Stimulated activated CD8-positive, alpha-beta memory T cell treated with anti-CD3 and anti-CD28 coated beads, Interleukin-7, amount 100 ng/mL, for 4 hours (primary cell): ENCODE measurements at places on chromosomes 7 and 10.

GRCh38 chr10:117569610-117570390 is 27.3 kb downstream of the EMX2 start:
- DNase-seq, result no peak

DNA sequence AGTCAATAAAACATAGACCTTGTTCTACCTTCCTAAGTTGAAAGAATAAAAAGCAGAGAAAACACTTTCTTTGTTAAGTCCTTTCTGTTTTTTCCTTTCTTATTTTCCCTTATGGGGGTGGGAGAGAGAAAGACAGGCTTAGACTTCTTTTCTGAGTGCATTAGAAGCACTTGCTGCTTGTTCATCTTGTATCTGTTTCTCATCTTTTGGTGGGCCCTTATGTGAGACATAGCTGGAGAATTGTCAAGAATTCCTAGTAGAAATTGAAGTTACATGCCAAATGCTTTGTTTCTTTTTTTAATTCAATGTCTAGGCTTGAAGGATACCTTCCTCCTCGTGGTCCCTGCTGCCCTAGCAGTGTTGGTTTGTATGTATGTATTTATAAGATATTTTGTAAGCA is 6.7 kb downstream of the EIF4EBP2 start:
- DNase-seq, result no peak

- DNase-seq, result no peak
These were observed 28.7 kb downstream of the TMEM106B start for GRCh38 chr7:12239806-12240205.

GRCh38 chr7:34036972-34037792 is 131.8 kb downstream of the BMPER start:
- no peak for DNase-seq

- no peak for DNase-seq
These were observed 20.5 kb upstream of the AOC1 start for GRCh38 chr7:150831851-150832250.

DNA sequence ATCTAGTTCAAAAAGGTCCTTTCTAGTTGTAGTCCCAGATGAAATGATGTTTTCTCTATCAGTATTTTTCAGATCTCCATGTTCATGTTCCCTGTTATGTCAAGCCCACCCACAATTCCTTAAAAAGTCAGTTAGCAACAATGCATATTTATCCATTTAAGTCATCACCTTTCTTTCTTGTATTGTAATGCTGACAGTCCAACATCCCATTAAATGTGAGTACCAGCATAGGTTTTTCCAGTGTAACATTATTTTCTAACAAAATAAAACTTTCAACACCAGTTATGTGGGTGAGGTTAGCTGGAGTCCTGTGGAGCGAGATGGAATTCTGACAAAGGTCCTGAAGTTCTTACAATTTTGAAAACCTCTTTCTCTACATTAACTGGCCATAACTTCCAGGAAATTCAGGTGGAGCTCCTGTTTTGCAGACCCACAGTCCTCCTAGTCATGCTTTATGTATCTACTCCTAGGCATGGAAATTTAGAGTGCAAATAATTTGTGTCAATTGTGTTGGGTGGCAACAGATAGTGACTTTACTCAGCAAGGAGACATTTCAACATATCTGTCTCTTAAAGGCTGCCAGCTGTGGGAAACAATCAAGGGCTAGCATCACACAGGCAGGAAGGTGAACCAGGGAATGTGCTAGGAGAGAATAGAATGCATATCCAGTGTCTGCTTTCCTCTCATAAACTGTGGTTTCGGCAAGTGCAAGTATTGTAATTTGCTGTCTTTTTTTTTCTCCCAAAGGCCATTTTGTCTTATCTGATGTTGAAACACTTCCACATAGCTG is 162.6 kb downstream of the MTERF1 start:
- DNase-seq, result no peak

DNA sequence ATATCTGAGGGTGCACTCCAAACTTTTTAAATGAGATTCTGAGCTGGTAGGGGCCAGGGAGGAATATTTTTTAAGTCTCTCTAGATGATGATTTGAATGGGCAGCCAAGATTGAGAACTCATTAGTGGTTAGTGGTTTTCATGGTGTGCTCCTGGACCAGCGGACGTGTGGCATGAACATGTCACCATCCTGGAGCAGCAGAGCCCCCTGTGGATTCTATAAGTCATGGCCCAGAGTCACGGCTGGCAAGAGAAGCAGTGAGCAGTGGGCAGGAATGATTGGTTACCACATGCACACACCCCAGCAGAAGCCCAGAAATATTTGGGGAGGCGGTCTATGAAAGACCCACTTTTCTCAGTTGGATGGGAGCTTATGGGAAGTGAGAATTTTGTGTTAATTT is 21.2 kb upstream of the UCN3 start:
- no peak for DNase-seq

DNA sequence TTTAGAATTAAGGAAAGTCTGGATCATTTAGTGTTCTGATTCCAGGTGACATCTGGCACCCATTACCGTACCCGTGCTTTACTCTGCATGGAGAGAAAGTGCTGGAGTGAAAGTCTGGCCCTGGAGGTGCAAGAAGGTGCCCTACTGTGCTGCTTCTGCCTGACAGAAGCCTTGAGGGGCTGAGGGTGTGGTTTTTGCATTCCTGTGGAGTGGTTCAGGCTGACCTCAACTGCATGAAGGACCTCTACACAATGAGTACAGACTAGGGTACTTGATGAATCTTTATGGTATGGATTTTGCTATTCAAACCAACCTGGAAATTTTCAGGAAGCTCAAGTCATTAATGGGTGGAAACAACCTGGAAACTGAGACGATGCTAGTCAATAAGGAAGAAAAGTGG is 45.1 kb upstream of the GSAP start:
- no peak for DNase-seq

DNA sequence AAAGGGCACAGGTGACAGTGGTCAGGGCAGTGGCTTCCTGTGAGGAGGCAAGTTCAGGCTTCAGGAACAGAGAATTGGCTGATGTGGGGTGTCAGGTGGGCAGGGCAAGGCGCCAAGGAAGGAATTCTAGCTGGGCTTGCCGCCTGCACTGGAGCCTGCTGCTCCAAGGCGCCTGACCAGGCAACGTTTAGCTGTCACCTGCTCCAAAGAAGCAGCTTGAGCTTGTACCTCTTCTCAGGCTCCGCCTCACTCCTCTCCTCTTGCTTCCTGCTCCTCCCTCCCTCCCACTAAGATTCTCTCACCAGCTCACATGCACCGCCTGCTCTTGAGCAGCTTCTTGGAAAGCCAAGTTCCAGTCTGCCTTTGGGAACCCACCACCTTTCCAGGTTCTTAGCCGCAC is 187.4 kb upstream of the GRB10 start:
- no peak for DNase-seq

- no peak for DNase-seq
These were observed 245.0 kb downstream of the PRPF18 start for GRCh38 chr10:13831711-13832141.

GRCh38 chr7:41834805-41835694 is 132.2 kb upstream of the INHBA start:
- no peak for DNase-seq

DNA sequence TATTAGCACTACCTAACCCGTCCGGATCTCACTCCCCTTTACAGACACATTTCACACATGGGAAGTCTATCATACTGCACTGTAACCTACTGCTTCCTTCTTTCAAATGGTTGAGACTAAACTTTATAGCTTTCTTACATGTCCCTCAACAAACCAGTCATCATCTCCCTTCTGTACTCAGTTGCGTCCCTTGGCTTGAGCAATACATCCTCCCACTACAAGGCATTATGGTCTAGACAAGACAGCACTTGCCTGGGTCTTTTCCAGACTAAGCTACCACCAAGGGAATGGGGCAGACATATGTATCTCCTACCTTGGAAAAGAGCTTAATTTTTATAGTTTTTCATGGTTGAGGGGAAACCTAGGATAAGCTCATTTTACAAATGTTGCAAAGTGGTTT is 575.2 kb downstream of the KCNMA1 start:
- no peak for DNase-seq

GRCh38 chr7:95718577-95719410 is 53.6 kb upstream of the DYNC1I1 start:
- DNase-seq, result no peak

- DNase-seq, result no peak
These were observed 7.9 kb downstream of the STMP1 start for GRCh38 chr7:135670179-135670578.

GRCh38 chr7:12475362-12476063 is 71.8 kb upstream of the VWDE start:
- DNase-seq, result no peak

- DNase-seq, result peak; percentile 40
These were observed 28.2 kb downstream of the PFKP start for GRCh38 chr10:3095373-3096139.

DNA sequence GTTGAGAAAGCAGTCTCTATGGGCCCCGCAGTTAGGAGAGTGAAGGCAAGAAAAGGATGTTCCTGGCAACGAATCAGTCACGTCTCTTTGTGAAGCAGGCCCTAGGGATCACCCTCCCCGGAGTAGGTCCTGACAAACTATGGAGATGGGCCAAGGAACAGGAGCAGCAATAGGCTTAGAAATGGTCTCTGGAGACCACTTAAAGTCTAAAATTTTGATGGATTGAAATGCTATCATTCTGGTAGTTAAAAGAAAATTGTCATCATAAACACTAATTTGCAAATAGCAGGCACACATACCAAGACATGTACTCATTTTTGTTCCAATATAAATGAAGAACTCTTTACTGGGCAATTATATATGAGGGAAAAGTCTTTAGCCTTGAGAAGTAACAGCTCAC is 123.5 kb downstream of the ITGB8 start:
- DNase-seq, result no peak
